Stimulated activated CD4-positive, alpha-beta T cell treated with anti-CD3 and anti-CD28 coated beads, Interleukin-15, amount 100 ng/mL, for 24 hours (primary cell): ENCODE measurements at places on chromosomes 3 and 15.

GRCh38 chr15:78997981-78998499, 53.2 kb upstream of the CTSH start:
- no peak for DNase-seq

DNA sequence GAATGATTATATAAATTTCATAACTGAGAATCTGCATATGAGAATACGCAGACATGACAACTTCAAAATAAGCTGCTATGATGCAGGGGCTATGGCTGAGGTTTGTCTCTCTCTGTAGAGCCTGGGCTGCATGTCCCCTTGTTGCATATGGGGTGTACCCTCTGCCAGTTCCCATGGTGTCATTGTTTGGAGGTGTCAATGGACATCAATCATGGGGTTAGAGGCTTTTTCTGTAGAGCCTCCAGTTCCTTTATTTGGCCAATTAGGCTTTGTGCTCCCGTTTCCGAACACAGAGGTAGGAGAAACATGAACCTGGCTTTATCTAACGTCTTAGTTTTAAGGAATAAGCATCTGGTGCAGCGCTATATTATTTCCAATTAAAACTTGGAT, 77.3 kb upstream of the RARB start:
- DNase-seq, result no peak

GRCh38 chr3:71690341-71690841, 34.8 kb downstream of the EIF4E3 start:
- no peak for DNase-seq

DNA sequence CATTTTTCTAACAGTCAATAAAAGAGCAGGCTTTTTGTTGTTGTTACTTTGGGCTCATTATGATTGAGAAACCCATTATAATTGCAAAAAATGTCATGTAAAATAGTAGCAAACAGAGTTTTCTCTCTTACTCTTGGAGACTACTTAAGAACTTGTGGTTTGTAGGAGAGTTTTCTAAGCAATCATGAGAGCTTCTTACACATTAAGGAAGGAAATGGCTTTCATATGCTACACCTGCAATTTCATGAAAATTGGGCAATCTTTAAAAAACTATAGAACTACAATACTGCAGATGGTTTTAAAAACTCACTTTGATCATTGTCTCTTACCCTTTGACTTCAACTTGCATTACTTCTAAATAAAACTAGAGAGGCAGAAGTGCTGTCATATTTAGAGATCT, 701.8 kb downstream of the ZPLD1 start:
- DNase-seq, result no peak

- DNase-seq, result no peak
Measured at GRCh38 chr3:158571969-158572765, 1.2 kb downstream of the MLF1 start.

- DNase-seq, result no peak
Measured at GRCh38 chr15:47929138-47929803, 191.5 kb upstream of the SLC24A5 start.
